Activated CD4-positive, alpha-beta T cell treated with anti-CD3 and anti-CD28 coated beads, Interleukin-2, Interleukin-4, amounts not matched to agents 100 ng/mL and 50 ng/mL, durations not matched to agents 16 hours and 8 hours (primary cell): ENCODE measurements at places on chromosomes 7 and 10.
A peak's percentile ranks its signal among the peaks of the same experiment; 100 is the strongest.

DNA sequence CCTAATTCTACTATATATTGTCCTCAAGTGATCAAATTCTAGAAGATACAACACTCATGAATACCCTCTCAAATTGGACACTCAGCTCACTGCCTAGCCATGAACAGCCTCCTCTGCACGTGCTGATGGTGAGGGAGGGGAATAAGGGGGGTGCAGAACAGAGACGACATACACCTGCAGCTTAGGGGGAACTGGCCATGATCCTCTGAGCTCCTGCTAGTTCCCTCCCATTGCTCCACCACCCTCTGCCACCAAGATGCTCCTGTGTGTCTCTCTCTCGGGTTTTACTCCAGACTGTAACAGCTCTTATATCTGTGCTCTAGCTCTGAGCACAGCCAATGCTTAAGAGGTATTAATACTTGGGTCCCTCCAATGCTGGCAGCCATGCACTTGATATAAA is 70.7 kb downstream of the VOPP1 start:
- no peak for DNase-seq

- no peak for DNase-seq
Observed at GRCh38 chr7:102261451-102261850, 25.2 kb upstream of the SH2B2 start.

- no peak for DNase-seq
Observed at GRCh38 chr10:118342638-118343020, 505 bp upstream of the FAM204A start.

DNA sequence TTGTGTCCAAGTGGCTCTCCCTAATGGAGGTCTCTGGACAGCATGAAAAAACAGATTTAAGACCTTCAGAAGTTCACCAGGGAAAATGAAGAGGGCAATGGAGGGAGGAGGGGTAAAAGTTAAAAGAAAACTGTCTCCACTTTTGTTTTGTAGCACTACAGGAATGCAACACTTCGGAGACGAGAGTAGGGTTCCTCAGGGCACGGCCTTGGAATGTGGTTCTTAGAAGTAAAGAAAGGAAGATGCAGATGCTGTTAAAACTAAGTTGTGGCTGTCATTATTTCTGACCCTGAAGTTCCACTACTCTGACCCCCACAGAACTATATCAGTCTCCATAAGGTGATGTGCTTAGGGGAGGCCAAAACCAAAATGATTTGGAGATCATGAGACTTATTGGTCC is 335.1 kb downstream of the XPNPEP1 start:
- DNase-seq: no peak

DNA sequence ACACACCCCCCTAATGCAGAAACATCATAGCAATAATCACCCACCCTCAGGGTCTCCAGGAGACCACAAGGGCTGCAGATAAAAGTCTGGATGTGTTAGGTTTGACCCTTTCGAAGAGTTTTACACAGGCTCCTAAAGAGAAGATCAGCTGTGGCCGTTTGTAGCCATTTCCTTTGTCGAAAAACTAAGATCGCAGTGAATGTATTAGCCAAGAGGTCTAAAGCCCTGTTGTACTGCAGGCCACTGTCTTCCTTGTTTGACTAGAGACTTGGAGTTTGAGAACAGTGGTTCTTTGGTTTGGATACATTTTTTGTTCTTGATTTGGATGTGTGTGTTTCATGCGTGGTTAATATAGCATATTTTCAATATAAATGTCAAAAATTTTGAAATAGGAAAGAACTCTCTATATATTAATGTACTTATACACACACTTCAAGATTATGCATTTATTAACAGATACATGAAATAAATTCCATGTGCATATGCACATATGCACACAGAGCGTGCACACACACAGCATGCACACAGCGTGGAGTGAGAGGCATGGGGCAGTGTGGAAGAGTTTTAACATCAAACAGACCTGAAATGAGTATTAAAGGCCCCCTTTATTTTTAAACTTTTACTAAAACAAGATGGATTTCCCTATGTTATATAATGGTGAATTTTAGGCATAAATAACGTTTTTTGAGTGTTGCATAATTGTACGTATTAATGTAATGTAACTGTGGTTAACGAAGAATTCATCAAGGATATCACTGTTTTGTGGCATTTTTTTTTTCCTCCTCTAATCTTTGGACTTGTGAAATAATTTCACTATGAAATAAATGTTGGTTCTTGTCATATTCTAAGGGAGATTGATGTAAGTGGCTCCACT is 2.2 kb downstream of the IKZF1 start:
- DNase-seq: no peak

DNA sequence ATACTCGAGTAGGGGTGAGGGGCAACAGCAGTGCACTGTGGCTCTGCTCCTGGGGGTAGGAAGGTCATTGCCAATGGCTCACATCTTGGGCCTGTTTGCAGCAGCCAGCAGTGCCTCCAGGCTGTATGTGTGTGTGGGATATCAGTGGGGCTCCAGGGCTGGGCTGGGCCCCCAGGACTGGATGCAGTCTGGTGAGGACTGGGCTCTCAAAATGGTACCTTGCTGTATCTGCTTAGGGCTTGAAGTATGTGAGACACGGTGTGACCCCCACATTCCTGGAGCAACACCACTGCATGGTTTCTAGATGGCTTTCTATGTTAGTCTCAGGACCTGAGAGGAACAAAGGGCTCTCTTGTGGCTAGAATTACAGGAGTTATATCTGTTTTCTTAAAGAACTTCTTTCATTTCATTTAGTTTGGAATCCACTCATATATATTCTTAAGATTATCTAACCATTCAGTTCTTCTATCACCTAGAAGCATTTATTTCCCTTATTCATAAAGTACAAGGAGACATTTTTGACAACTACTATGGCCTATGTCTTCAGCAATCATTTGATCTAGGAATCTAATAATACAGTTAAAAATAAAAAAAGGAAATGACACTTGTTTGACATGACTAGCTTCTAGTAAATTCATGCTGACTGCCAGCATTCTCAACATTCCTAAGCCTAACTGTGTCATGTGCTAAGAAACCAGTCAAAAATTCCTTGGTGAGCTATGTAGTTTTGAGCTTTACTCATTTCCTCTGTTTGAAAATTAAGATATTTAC is 443.2 kb upstream of the SEMA3A start:
- DNase-seq: no peak

- no peak for DNase-seq
Observed at GRCh38 chr7:87316846-87317552, 28.5 kb upstream of the CROT start.

GRCh38 chr7:128041203-128041602 is 10.0 kb upstream of the LRRC4 start:
- DNase-seq: no peak

- no peak for DNase-seq
Observed at GRCh38 chr10:21927631-21928353, 75.7 kb downstream of the DNAJC1 start.

DNA sequence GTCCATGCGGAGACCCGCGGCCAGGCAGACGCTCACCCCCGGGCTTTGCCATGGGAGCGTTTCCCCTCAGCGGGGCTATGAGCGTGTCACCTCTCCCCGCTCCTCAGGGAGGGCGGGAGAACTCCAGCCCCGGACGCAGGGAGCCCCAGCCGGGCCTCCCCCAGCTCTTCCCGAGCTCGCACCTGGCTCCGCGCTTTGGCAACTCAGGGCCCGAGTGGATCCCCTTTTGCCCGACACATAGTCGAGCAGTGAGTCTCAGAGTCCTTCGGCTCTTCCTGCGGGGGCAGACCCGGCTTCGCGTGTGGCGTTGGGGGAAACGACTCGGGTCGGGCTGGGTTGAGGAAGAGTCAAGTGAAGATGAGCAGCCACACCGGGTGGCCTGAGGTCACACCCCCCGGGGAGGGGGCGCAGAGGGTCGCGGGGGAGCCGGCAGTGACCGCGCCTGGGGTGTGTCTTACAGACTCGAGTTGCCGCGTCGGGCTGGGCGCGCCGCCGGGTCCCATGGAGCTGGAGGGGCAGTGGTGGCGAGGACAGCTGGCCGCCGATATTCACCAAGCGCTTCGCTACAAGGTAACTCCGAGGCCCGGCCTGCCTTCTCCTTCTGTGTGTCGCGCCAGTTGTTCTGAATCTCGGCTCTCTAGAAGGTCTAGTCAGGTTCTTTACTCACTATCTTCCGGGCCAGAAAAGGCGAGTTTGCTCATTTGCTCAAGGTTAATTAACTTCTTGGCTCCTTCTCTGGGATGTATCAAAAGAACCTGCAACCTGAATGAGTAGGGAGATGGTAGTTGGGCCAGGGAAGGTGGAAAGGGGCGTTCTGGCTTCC is 721 bp downstream of the CCNJ start:
- peak; percentile 42 for DNase-seq

- DNase-seq: no peak
Observed at GRCh38 chr10:131686781-131687420, 213.9 kb upstream of the PPP2R2D start.

DNA sequence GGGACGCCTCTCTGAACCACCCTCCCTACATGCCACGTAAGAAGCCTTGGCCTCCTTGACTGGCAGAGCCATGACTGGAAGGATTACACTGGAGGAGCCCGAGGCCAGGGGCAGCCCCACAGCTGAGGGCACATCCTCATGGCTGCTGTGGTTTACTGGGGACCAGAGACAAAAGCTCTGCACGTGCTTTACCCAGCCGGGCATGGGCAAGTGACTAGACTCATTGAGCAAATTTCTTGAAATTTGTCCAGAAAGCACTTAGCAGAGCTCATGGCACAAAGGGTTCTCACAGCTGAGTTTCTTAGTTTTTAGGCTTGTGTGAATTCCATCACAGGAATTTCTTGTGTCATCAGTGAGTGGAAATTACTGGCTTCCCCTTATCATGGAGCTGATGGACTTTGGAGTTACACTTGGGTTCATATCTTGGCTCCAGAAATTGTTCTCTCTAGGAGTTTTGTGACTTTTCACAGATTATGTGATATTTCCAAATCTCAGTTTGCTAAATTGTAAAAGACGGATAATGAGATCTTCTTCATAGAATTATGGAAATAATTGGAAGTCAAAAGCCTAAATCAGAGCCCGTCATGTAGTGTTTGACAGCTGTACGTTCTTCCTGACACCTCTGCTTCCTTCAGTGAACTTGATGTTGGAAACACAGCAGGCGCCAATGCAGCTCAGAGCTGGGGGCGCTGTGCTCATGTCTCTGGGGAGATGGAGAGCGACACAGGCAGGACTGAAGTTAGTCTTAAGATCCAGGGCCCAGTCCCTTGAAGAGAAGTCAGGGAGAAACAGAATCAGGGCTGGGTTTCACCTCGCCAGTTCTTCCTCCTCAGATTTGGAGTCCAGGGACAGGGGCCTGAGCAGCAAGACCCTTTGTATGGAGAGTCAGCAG is 47.7 kb upstream of the MGAM2 start:
- no peak for DNase-seq

DNA sequence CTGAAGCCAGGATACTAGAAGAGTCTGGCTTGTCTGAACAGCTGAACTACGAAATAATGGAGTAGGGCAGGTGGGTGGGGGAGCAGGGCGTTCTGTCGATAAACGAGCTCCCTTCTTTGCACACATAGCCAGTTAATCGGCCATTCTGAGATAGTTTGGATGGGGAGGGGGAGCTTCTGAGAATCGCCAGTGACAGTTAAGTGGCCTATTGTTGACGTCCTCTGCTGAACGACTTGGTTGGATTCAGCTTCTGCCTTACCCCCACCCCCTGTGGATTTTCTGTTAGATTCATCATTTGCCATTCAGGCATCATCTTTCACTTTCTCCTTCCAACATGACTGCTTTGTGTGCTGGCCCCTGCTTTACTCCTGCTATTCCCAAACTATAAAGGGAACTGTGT is 520 bp downstream of the CPA5 start:
- no peak for DNase-seq

DNA sequence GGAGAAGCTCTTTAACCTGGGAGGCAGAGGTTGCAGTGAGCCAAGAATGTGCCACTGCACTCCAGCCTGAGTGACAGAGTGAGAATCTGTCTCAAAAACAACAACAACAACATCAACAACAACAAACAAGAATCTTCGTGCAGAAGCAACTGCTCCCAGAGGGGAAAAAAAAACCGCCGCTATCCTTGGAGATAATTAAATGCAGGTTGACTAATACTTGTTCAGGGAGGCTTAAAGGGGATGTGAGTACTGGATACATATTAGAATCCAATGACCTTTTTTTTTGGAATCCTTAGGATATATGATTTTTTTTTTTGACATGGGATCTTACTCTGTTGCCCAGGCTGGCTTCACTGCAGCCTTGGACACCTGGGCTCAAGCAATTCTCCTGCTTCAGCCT is 89.6 kb upstream of the FAM171A1 start:
- DNase-seq: no peak

DNA sequence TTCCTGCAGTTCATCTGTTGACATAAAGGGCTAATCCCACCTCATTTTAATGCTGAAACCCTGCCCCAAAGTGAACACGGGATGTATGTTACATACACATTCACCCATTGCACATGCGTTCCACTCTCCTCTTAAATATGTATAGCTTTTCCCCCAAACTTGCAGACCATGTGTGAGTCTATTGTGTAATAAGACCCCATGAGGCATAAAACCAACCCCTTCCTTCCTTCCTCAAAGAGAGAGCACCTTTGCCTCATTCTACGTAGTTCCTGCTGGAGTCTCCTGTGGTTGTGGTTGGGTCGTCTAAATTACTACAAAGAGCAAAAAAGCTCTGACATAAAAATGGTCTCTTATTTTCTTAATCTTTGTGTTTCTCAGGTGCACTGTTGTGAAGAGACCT is 345.7 kb upstream of the KLF6 start:
- DNase-seq: peak; percentile 35

- DNase-seq: no peak
Observed at GRCh38 chr10:12349629-12350166, 351 bp downstream of the CAMK1D start.
